ENCODE measurements at places on chromosomes 4 and X. TPM values are rescaled to one million over a fixed set of nuclear protein-coding genes. Genes with fewer than 3 reads are reported as not detected.

Gene PLCXD1
- polyA plus RNA-seq = 3.3 TPM

Gene SORCS2
- polyA plus RNA-seq = 0.74 TPM

Gene P2RY10
- polyA plus RNA-seq = not detected

DNA sequence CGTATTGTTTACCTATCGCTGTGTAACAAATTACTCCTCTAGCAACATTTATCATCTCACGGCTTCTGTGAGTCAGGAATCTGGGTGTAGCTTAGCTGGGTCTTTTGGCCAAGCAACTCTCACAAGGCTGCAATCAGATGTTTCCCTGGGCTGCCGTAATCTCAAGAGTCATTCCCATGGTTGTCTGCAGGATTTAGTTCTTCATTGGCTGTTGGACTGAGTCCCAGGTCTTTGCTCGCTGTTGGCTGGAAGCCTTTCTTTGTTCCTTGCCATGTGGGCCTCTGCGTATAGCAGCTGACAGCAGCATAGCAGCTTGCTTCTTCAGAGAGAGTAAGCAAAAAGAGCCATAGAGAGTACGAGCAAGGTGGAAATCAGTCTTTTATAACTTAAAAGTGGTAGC is 16.8 kb downstream of the POLR2B start:
- DNase-seq = peak; percentile 94

DNA sequence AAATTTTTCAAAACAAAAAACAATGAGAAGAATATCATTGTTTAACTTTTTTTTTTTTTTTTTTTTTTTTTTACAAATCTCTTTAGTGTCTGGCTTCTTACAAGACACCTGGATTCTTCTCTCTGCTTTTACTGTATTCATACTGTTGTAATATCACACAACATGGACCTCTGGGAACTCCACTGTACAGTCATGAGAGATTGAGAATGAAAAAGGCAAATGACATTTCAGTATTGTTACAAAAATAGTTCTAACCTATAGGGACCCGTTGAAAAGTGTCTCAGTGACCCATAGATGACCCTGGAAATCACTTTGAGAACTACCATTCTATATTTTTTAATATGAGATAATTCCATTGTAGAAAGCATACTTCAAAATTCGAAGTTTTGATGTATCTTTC is 124.4 kb downstream of the SLIT2 start:
- DNase-seq = no peak

Gene FSTL5
- not detected for polyA plus RNA-seq

DNA sequence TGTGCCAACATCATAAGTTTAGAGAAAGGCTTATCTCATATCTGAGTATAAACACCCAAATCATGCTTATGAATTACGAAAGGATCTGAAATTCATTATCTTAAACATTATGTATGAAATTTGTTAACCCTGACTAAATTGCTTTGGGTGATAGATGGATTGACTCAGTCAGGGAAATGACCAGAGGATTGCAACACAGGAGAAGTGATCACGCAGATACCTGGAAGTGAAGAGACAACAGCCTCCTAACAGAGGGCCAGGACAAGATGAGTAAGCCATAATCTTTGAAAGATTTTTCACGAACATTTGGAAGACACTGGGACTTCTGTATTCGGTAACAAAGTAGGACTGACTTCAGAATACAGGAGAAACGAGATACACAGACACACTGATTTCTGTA is 363.4 kb downstream of the DMD start:
- no peak for DNase-seq

GRCh38 chr4:8402181-8402597 is 38.3 kb downstream of the ACOX3 start:
- DNase-seq = no peak

- DNase-seq = peak; percentile 84
These were observed 18.1 kb downstream of the SOWAHB start for GRCh38 chr4:76879731-76880364.

Gene PHOX2B
- polyA plus RNA-seq = not detected

DNA sequence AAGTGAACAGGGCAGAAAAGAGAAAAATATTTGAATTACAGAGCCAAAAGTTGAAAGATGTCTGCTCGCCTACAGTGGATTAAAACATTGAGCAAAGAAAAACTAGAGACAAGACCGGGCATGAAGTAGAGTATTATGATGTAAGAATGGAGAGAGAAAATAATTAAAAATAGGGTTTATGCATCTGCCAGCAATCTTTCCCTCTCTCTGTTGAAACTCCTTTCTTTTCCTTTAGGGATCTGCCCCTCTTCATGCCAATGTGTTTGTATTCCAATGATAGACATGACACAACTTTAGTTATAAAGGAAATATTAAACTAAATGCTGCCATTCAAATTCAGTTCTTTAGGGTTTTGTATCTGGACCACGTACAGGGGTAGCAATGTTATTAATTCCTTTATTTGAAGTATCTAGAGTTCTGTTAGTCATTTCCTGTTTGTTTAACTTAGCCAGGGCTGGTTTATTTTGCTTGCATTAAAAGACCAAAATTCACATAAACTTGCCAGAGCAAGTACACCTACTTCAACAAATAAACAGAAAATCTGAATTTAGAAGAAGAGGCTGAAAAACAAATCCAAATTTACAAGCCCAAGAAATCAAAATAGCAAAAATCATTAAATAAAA is 202.6 kb downstream of the SPOCK3 start:
- DNase-seq = no peak

DNA sequence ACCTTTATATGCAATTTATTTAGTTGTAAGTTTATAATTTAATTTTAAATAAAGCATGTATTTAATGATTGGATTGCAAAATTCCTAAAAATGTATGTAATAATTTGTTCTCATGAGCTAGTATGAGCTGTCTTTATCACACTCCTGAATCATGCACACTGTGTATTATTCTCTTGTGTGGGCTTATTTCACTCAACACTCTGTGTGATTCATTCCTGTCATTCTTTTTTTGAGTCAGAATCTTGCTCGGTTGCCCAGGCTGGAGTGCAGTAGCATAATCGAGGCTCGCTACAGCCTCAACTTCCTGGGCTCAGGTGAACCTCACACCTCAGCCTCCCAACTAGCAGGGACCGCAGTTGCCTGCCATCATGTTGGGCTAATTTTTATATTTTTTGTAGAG is 123.1 kb upstream of the SLC34A2 start:
- peak; percentile 3 for DNase-seq

Gene MAGEB17
- polyA plus RNA-seq = not detected

- DNase-seq = no peak
These were observed 89.1 kb downstream of the LARP7 start for GRCh38 chr4:112726041-112726440.

DNA sequence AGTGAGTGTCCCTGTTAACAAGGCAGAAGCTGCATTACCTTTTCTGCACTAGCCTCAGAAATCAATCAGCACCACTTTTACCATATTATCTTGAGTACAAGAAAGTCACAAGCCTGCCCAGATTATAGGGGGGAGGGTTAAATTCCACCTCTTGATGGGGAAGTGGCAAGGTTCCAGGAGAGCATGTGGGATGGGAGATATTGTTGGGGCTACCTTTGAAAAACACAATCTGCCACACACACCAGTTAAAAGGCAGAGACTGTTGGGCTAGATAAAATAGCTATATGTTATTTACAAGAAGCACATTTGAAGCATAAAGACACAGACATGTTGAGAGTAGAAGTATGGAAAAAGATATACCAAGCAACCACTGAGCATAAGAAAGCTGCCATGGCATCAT is 6.6 kb upstream of the AVPR2 start:
- no peak for DNase-seq

Gene LGI2
- not detected for polyA plus RNA-seq

Gene GNL3L
- 10.9 TPM for polyA plus RNA-seq

Gene ESX1
- polyA plus RNA-seq = not detected

- no peak for DNase-seq
These were observed 39.8 kb downstream of the NHS start for GRCh38 chrX:17414839-17415238.

DNA sequence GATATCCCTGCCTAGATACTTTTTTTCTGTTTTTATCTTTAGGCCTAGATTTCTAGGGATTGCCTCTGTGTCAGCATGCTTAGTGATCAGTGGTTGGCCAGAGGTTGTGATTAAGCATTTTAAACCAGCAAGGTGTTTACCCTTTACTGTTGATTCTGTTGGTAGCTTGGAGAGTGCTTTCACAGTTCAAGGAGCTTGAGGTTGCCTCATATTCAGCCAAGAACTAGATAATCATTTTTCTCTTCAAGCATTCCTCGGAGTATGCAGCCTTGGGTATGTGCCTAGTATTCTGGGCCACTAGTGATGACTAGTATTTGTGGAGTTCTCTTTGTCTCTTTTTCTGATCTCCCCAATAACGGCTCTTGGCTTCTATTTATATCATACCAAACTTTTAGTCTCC is 20.4 kb downstream of the APOOL start:
- DNase-seq = peak; percentile 6
